ENCODE measurements at places on chromosomes 2 and 18.

DNA sequence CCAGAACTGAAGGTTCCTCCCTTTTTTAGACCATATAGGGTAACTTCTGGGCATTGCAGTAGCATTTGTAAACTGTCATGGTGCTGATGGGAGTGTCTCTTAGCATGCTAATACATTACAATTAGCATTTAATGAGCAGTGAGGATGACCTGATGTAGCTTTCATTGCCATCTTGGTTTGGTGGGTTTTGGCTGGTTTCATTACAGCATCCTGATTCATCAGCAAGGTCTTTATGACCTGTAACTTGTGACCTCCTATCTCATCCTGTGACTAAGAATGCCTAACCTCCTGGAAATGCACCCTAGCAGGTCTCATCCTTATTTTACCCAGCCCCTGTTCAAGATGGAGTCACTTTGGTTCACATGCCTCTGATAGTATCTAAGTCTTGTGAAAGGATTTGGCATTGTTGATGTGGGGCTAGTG, 159.0 kb downstream of the TMX3 start:
- DNase-seq: no peak

GRCh38 chr2:24903161-24904103, 16.6 kb downstream of the ADCY3 start:
- no peak for DNase-seq

DNA sequence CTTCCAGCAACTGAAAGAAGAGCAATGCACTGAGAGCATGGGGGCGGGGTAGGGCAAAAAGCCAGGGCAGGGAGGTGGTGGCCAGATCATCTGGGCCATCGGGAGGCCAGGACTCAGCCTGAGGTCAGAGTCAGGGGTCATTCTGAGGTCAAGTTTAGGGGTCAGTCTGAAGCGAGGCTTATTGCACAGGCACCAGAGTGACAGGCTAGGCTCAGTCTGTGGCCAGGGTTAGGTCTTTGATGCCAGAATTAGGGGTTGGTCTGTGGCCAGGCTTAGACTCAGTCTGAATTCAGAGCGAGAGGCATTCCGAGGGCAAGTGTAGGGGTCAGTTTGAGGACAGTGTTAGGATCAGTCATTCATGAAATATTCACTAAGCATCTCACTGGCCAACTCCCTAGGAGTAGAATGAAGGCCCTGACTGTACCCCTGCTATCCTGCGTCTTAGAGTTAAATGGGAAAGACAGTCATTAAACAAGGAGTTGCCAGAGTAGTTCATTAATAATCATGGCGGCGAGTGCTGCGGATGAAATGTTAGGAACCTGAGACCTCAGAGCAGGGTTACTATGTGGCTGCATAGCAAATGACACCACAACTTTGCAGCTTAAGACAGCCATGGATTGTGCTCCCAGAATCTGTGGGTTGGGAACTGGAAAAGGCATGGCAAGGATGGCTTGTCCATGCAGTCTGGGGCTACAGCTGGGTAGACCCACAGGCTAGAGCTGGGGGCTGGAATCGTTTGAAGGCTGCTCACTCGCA, 198.7 kb downstream of the CYP26B1 start:
- DNase-seq: peak; percentile 85

GRCh38 chr2:128403814-128404708, 85.4 kb upstream of the HS6ST1 start:
- DNase-seq: no peak

DNA sequence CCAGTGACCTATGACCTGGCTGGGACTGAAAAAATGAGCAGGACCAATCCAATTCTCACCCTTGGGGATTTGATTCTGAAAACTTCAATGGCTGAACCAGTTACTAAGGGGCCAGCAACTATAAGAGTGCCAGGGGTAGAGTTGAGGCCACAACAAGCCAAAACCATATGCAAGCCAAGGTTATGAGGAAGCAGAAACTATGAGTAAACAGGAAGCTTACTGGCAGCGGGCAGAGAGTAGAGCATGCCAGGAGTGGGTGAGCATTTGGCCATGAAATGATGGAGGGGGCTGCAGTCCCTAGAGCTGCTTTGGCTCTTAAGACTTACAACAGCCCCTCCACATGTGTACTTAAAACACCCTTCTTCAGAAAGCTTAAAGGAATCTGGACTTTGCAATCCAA, 82.4 kb downstream of the RBMS1 start:
- peak; percentile 70 for DNase-seq

- DNase-seq: peak; percentile 7
Observed at GRCh38 chr2:152761214-152761613, 42.8 kb downstream of the ARL6IP6 start.

GRCh38 chr2:104702031-104702850, 151.7 kb upstream of the POU3F3 start:
- no peak for DNase-seq

- DNase-seq: no peak
Observed at GRCh38 chr2:176142281-176142680, 9.1 kb upstream of the HOXD4 start.

GRCh38 chr2:48277153-48277552, 252.8 kb upstream of the STON1 start:
- DNase-seq: no peak

DNA sequence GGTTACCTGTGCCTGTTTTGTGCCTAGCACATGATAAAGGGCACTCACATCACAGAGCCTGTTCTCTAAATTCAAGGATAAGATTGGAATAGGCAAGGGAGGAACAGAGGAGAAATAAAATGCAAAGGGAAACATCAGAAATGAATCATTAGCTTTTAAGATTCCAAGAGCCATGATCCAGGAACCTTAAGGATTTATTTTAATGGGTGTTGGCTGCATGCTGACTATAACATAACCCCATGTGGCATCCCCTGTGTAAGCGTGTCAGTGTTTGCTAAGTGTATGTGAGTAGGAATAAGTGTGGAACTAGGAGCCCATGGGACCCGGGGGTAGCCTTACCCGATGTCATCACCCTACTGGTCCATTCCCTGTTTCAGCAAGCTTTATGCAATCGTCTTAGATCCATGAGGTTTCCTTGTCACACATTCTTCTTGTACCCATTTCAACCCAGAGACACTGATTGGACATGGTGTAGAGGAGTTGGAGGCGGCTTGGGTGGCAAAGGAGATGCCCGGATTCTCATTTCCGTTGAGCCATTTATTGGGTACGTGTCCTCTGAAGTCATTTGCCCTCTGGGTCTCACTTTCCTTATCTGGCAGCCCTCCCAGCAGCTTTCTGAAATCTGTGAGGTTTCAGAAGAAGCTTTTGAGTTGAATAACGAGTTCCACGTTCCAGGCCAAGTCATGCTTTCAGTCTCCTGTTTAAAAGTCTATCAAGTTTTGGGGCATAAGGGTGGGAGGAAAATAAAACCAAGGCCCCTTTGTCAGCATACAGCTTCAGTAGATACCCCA, 117.0 kb downstream of the MGAT5 start:
- no peak for DNase-seq

DNA sequence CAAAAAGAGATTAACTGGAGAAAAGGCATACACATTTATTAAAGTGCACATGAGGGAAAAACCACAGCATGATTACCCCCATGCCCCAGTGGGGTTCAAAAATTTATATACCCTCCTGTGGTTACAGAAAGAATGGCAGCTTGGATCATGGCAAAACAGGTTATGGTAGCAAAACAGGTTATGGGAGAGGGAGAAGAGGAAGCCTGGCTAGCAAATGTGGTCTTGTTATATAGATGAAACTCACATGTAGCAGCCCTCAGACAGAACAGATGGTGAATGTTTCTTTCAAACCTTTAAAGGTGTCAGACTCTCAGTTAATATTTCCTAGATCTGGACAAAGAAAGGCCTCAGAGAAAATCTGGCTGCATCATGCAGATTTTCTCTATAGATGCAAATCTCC, 178.2 kb upstream of the ZC3H15 start:
- DNase-seq: no peak

- DNase-seq: no peak
Observed at GRCh38 chr2:201201371-201201770, 18.4 kb downstream of the CASP10 start.

GRCh38 chr2:234446404-234447076, 50.3 kb downstream of the ARL4C start:
- no peak for DNase-seq

DNA sequence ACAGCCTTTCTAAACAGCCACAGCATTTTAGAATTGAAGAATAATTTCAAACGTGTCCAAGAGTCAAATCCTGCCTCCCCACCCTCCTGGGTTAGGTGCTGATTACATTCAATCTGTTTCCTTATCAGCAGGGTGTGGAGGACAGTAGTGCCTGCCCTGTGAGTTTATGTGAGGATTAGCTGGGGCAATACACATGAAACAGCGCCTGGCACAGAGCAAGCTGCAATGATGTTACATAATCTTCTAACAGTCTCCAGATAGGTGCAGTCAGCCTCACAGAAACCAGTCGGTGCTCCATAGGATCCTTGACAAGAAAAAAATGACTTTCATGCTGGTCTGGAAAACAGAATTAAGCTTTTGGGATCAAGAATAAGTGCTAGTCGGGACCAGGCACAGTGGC, 91.7 kb upstream of the ITGA6 start:
- DNase-seq: no peak

GRCh38 chr2:101710036-101710435, 12.5 kb downstream of the MAP4K4 start:
- no peak for DNase-seq

GRCh38 chr2:62229082-62229605, 33.2 kb downstream of the B3GNT2 start:
- DNase-seq: no peak
